Omental fat pad (tissue), 4 donors: ENCODE measurements at places on chromosomes 7 and 10. TPM values are rescaled to one million over a fixed set of nuclear protein-coding genes. Genes with fewer than 3 reads are reported as not detected.

Gene SAMD9
- total RNA-seq, result 17.5 TPM

Gene FOXI2
- not detected for total RNA-seq

Gene ZNF33A
- total RNA-seq, result 19.2 TPM

Gene VWDE
- 0.12 TPM for total RNA-seq
